ENCODE measurements at places on chromosomes 4 and X.
A peak's percentile ranks its signal among the peaks of the same experiment; 100 is the strongest.

DNA sequence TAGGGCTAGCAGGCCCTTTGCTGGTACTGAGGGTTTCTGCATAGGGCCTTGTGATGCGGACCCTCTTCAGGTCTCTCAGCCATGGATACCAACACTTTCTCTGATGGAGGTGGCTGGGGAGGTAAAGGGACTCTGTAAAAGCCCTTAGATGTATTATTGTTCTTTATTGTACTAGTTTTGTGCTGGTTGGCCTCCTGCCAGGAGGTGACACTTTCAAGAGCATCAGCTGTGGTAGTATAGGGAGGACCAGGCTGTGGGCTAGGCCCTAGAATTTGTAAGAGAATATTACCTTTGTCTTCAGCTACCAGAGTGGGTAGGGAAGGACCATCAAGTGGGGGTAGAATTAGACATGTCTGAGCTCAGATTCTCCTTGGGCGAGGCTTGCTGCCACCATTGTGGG is 936.3 kb downstream of the CENPC start:
- DNase-seq, result no peak

DNA sequence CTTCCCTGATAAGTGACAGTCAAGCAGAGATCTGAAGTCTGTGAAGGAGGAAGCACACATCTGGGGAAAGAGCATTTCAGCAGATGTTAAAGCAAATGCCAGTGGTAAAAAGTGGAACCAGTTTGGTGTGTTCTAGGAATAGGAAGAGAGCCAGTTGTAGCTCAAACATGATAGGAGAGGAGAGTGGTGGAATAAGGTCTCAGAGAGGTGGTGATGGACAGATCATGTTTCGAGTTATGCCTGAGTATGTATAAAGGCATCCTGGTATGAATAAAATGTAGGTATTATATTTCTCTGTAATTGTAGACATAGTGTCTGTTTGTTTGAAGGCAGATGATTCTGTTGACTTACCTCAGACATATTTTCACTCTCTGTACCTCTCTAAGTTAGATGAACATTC is 89.1 kb downstream of the LARP7 start:
- DNase-seq, result no peak

- no peak for DNase-seq
Measured at GRCh38 chr4:113050371-113050755, 910 bp downstream of the ANK2 start.

DNA sequence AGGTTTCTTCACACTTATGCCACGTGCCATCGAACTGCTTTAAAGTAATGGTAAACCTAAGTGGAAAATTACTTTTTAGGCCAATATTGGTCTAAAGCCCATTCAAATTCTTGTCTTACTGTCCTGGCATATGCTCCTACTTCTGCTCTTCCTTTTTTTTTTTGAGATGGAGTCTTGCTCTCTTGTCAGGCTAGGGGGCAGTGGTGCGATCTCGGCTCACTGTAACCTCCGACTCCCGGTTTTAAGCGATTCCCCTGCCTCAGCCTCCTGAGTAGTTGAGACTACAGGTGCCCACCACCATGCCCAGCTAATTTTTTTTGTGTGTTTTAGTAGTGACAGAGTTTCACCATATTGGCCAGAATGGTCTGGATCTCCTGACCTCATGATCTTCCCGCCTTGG is 129.0 kb upstream of the TECRL start:
- DNase-seq, result no peak

- peak; percentile 15 for DNase-seq
Measured at GRCh38 chrX:78327370-78328086, at the start of gene CYSLTR1. Gene CYSLTR1, minus strand, starts transcription at chrX:78327611. Its CDS starts 53,865 bp downstream, at chrX:78273746.

DNA sequence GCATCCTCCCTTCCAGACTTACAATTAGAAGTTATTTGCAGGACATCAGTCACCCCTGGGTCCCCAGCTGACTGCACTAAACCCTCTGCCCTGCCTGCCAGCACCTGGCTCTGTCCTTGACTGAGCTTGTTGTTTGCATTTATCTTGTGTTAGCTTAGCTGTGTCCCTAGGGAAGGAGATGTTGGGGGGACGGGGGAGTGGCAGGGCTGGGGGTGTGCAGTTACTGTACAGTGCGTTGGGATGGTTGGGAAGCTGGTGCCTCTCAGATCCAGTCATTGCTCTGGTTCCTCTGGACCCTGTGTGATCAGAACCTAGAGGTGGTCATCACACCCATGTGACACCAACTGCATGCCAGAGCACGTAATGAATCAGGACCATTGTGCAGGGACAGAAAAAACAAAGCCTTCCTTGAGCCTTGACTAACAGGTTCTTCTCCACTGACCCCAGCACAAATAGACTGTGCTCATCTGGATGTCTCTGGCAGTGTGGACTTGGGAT is 32.7 kb upstream of the PROM1 start:
- no peak for DNase-seq

Measured in CD4-positive, alpha-beta T cell treated with Interleukin-17A for 1 hour (primary cell).